ENCODE measurements at places on chromosomes 5 and 9.

- DNase-seq = no peak
Observed at GRCh38 chr5:174074369-174074768, 28.9 kb downstream of the NSG2 start.

DNA sequence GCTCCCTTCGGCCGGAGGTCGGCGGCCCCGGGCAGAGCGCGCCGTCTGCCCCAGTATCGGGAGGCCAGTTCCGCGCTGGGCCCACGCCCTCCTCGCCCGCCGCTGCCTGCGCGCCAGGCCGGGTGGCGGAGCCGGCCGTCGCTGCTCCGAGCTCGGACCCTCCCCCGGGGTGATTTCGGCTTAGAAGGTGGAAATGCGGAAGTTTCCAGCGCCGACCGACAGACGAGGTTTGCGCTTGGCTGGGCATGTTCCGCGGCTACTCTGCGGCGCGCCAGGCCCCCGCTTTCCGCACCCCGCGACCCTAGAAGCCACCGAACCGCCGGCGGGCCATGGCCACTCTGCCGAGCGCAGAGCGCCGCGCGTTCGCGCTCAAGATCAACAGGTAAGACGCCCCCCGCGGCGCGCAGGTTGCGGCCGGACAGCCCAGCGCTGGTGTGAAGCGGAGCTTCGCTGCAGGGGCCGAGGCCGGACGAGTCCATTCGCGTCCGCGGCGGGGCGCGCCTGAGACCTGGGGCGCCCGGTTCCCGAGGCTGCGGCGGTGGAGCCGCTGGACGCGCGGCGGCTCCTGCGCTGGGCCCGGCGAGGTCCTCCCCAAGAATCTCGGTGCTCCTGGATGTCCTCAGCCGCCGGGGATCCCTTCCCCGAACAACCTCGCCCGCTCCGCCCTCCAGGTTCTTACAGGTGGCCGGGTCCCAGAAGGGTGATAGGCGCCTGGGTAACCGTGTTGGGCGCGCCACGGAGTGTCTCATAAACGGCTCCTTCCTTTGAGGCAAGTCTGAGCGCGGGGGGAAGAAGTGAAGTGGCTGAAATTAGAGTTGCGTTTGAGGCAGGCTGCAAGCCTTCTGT is at the start of gene DOCK8:
DOCK8 (plus strand) TSS at position 218 of the 846 bp plus-strand sequence; CDS start at position 330, 112 bp downstream.
- no peak for DNase-seq

DNA sequence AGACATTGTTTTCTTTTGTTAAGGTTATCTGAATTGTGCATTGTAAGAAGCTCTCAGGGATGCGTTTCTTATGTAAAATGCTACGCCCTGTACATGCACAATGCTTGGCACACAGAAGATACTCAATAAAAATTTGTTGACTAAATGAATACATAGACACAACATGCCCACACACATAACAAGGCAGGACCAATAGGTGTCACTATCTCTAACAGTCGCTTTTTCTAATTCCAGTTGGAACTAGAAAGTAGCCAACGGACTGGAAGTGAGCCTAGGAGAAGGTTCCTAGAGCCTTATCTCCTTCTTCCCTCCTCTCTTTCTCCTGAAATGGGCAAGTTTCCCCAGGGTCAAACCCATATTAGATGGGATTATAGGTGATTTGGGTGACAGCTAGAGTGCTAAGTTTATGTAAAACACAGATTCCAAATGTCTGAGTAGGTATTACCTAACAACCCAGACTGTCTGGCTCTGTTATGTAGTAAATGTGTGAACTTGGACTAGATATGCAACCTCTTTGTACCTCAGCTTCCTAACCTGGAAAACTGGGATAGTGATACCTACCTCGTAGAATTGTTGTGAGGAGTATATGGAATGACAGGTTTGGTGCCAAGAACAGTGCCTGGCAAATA is 603.0 kb downstream of the RAB3C start:
- DNase-seq = no peak

DNA sequence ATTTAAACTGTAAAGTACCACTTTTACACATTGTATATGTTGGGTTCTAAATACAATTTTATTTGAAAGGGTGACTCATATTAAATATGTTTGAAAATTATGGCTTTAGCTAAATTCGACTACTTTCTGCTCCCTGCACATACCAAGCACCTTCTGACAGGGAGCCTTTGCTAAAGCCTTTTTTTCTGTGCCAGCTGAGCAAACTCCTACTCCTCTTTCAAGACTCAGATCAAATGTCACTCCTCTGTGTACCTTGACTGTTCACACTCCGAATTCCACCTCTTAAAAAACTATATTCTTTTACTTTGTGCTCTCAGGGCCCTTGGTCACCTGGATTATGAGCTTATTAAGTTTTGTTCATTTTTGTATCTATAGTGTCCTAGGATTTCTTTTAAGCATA is 6.5 kb upstream of the OXCT1 start:
- DNase-seq = no peak
